Cardiac septum (tissue), 1 donor: ENCODE measurements at places on chromosomes 12 and 14.

GRCh38 chr14:93231129-93231979, 24.3 kb downstream of the UBR7 start:
- DNase-seq, result no peak

DNA sequence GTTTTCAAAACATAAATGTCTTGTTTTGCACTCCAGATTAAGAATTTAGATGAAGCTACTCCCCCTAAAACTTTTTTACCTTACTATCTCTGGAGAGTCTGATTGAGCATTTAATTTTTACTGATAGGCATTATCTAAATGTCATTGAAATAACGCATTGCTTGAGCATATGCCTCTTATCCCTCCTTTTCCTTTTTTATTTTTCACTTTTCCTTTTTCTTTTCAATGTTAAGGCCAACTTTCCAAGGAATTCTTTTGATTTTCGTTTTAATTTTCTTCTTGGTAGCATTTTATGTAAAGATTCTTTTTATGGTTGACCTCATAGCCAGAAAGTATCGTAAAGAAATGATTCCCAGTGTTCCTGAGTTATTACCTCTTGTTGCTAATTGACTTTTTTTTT, 2.9 kb downstream of the SRP54 start:
- DNase-seq, result no peak

DNA sequence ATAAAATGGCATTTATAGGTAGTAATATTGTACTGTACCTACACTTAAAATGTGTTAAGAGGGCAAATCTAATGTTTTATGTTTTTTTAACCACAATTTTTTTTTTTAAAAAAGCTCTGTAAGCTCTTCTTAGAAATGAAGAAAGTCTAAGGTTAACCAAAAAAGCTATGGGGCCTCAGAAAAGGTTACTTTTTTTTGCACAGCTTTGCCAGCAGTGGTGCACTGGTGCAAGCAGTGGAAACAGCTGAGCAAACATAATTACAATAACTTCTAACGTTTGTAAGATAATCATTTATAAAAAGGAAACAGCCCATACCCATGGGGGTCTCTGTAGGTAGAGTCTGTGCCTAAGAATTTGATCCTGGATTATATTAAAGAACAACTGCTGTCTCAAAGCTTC, 85.1 kb upstream of the NID2 start:
- no peak for DNase-seq

- no peak for DNase-seq
Measured at GRCh38 chr12:18798535-18799361, 60.8 kb downstream of the CAPZA3 start.

GRCh38 chr12:108305520-108305919, 33.6 kb downstream of the CMKLR1 start:
- peak; percentile 95 for DNase-seq

DNA sequence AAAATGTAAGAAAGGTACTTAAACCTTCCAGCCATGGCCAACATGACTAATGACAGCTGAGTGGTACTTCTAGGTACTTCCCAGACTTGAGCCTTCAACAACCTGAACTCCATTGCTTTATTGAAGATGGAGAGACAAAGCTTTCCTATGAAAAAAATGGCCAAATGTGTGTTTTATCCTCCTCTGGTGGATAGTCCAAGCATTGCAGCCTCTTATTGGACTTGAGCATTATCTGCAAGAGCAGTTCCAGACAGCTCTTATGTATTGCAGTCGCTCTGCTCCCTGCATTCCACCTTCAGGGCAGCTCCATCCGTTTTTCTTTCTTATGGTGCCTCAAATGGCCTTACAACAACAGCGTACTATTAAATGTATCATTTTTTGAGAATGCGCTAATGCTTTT, 588.2 kb downstream of the NRXN3 start:
- no peak for DNase-seq
